ENCODE measurements at places on chromosomes 2 and 18. TPM values are rescaled to one million over a fixed set of nuclear protein-coding genes. Genes with fewer than 3 reads are reported as not detected.

- no peak for DNase-seq
Measured at GRCh38 chr2:170715932-170716777, 1.0 kb downstream of the SP5 start.

DNA sequence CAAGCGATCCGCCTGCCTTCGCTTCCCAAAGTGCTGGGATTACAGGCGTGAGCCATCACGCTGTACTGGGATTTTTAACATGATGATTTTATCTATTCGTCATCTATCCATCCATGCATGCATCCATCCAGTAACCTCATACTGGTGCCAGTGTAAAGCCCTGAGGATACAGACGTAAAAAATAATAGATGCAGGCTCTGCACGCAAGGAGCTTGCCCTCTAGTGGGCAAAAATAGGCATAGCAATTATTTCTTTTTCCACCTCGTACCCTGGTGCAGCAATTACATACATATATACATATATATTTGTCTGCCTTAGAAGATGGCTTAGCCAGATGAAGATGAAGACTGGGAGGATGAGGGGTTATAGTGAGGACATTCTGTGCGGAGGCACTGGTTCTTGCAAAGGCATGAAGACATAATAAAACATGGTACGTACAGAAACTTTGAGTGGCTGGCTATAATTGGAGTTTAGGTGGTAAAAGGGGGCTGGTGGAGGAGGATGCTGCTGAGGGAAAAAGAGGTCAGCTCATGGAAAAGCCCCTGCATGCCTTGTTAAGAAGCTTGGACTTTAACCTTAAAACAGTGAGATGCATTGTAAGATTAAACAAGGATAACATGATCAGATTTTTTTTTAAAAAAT, 19.6 kb upstream of the RPIA start:
- DNase-seq, result peak; percentile 23

GRCh38 chr2:199851883-199852282, 891 bp upstream of the FTCDNL1 start:
- peak; percentile 33 for DNase-seq

GRCh38 chr2:180609626-180610340, 370.6 kb upstream of the UBE2E3 start:
- no peak for DNase-seq

Gene RAB6C
- polyA plus RNA-seq, result not detected

Gene CTNNA2
- polyA plus RNA-seq, result 0.32 TPM

Gene RND3
- 117 TPM for polyA plus RNA-seq

Data from right lung (tissue), 10 donors.